Stimulated activated CD4-positive, alpha-beta T cell treated with anti-CD3 and anti-CD28 coated beads, Interleukin-15, amount 100 ng/mL, for 1 hour (primary cell): ENCODE measurements at places on chromosomes 3 and 15.

DNA sequence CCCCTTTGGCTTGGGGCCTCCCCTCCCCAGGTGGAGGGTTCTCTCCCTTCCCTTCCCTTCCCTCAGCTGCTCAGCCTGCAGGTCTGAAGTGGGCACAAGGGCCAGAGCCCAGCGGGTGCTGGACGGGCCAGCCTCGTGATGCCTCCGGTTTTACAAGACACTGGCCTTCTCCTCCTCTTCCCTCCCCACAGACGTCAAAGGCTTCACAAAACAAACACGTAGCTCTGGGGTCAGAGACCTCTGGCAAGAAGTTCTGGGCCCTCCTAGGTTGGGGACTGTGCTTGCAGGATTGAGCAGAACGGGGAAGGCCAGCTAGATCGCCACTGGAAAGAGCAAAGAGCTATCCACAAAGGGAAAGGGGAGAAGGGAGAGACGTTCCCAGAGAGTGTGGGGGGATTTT is 81.4 kb upstream of the TPM1 start:
- no peak for DNase-seq

GRCh38 chr3:60517134-60517533 is 734.1 kb downstream of the FHIT start:
- no peak for DNase-seq

DNA sequence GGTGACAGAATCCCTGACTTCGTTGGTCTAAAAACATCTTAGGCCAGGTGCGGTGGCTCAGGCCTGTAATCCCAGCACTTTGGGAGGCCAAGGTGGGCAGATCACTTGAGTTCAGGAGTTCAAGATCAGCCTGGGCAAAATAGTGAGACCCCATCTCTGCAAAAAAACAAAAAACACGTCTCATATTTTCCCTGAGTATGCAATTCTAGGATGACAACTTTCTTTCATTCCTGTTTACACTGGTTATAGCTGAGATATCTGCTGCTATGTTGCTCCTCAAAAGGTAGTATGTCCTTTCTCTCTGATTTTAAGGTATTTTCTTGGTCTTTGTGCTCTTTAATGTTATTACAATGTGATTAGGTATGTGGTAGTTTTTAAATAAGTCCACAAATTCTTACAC is 39.3 kb downstream of the PTH1R start:
- no peak for DNase-seq

GRCh38 chr3:62926494-62926893 is 51.3 kb upstream of the CADPS start:
- no peak for DNase-seq

- no peak for DNase-seq
These were observed 615 bp downstream of the DHX30 start for GRCh38 chr3:47803480-47804025.

GRCh38 chr15:42720071-42720470 is 16.9 kb downstream of the CDAN1 start:
- DNase-seq = no peak

DNA sequence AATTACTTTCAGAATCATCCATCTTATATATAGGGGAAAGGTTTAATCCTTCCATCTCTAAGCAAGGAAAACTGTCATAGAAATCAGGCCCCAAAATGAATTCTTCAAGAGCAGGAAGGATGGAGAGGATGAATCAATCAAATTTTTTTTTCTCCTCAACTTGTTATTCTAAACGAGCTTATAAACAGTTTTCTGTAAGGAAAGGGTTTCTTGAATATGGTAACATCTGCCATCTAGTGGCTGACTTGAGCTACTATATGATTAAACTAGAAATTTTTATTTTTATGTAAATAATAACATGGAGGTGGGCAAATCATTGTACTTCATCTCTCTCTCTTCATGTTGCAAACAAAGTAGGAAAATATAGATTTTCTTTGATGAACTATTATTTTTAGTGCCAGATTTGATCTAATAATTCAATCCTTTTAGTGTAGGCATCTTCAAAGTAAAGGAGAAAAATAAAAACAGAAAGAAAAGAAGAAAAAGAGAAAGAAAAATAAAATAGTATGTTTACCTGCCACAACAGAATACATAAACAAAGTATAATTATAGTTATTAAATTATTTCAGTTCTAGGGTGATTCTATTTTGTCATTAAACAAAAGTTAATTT is 146.6 kb downstream of the SERPINI1 start:
- DNase-seq = no peak

- no peak for DNase-seq
These were observed 889.0 kb upstream of the CFAP20DC start for GRCh38 chr3:59938828-59939227.

DNA sequence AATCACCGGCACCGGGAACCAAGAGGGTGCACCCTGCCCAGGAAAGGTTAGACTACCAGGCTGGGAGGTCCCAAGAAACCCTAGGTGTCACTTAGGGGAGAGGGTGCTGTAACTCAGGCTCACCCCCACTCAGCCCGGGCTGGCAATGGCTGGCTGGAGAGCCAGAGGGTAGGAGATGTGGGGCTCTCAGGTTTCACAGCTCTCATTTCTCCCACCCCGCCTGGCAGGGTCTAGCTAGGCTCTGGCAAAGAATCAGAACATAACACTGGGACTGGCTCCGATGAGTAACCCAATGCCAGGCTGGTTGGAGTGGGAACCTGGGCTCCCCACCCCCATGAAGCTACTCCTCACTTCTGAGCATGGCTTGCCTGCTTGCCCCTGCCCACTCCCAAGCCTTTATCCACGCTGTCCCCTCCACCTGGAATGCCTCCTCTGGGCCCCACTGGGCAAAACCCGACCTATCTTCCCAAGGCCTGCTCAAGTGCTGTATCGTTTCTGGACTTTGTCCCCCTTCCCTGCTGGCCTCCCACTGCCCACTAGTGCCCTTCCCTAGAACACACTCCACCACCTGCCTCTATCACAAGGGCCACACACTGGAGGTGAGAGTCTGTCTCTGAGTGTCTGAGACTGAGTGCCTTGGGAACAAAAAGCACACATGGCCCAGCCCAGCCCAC is 2.0 kb downstream of the CIB2 start:
- no peak for DNase-seq

GRCh38 chr15:70047386-70048197 is 50.1 kb downstream of the TLE3 start:
- DNase-seq = no peak

DNA sequence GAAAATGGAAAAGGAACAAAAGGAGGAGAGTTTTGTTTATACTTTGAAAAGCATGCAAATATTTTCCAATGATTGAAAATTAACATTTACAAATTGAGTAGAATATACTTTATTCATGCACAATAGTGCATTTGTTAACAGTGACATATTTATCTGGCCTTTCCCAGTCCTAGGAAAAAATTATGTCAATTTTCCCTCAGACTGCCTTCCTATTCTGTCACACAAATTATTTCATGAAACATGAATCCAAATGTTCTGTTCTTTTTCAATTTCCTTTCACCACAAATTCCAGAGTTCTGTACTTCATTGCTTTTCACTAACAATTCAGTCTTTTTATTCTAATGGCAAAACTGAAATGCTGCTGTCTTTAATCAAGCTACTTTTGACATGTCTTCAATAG is 945.1 kb downstream of the ROBO1 start:
- no peak for DNase-seq

- no peak for DNase-seq
These were observed 30.5 kb downstream of the EHD4 start for GRCh38 chr15:41941644-41942415.

DNA sequence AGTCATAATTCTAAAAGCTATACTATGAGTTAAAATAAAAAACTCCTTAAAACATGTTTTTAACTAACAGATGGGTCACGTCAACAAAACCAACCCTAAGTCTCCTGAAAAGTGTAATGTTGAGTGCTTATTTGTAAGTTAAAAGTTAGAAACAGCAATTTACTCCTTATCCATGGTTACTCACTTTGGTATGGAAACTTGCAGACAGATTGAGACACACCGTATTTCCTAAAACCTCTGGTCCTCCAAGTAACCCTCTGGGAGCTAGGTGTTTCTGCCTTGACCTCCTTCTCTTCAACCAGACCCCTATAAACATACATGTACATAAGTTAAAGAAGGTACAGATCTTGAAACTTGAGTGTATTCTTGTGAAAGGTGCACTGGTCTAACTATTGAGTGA is 3.1 kb downstream of the COL8A1 start:
- no peak for DNase-seq

DNA sequence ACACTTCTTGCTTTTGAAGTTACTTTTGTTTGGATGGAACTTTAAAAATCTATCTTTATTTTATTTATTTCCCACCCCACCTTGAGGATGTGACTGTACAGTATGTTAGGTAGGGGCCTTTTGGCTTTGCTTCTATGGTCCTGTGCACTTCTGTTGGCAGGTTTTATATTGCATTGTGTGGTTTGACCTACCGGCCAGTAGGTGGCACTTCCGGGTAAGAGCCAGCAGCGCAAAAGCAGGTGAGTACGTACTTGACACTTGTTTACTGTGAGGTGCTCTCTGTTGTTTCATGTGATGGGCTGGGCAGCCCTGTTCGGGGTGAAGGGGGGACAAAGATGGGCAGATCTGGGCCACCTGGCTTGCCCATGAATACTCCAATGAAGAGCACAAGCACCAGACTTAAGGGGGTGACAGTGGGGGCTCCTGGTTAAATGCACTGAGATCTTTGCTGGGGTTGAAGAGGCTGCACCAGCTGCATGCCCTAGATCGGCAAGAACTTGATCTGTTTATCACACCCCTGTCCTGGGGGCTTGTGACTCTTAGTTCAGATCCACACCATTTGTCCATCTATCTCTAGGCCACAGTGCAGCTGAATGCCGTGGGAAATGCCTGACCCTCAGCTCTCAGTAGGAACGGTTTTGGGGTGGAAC is 131.6 kb downstream of the NLGN1 start:
- DNase-seq = no peak

DNA sequence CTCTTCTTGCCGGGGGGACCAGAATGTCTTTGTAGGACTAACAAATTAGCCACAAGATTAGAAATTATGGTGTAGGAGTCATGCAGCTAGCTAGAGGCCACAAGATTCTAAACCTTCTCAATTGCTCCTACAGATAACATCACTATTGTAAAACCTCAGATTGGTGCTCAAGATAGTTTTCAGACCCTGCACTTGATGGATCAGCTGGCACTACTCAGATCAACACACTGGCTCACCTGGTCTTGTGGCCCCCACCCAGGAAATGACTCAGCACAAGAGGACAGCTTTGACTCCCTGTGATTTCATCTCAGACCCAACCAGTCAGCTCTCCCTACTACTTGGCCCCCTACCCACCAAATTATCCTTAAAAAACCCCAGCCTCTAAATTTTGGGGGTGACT is 124.1 kb upstream of the RASGRP1 start:
- peak; percentile 12 for DNase-seq

GRCh38 chr3:177676947-177677587 is 479.8 kb upstream of the TBL1XR1 start:
- DNase-seq = no peak

GRCh38 chr3:156201411-156202405 is 81.3 kb downstream of the KCNAB1 start:
- no peak for DNase-seq

GRCh38 chr3:24342275-24342674 is 152.4 kb downstream of the THRB start:
- no peak for DNase-seq
